ENCODE measurements at places on chromosomes 5 and 9.

DNA sequence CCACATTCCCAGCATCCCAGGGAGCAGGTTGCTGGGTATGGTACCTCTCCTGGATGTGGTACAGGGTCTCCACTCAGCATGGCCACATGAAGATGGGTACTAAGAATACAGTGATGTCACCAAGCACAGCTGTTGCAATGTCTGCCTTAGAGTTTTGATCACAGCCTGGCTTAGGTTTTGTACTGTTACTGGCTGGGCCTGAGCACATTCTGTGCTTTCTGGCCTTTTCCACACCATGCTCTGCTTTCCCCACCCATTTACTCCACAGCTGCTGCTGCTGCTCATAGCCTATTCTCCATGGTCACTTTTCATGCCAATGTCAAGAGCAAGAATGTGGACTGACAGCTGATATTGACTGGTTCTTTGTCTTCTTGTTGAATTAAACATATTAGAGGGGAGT lies 481.9 kb downstream of the ARHGEF28 start:
- no peak for DNase-seq

- DNase-seq, result no peak
These were observed 7.8 kb upstream of the MRNIP start for GRCh38 chr5:179866241-179867078.

DNA sequence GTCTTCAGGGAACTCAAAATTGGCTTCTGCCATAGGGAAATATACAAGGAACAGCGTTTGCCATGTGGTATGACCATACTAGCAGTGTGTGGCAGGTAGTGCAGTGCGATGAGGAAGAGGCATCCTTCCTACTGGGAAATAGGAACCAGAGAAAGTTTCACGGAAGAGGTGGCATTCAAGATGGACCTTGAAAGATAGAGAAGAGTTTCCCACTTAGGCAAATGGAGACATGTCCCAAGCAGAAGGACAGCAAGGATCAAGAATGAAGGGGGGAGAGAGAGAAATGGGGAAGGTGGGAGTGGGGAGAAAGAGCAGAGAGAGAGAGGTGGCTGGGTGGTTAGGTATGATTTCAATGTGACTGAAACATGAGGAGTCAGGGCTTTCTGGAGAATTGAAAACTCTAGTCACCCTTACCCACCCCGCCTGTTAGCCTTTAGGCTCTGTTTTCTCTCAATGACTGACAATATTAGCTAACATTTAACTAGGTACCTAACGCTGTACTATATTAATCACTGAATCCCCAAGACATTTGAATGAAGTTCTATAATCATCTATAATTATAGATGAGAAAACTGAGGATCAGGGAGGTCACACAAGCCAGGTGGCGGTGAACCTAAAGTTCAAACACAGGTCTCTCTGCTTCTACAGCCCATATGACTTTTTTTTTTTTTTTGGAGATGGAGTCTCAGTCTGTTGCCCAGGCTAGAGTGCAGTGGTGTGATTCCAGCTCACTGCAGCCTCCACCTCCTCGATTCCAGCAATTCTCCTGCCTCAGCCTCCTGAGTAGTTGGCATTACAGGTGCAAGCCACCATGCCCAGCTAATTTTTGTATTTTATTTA lies 171.3 kb downstream of the NR3C1 start:
- DNase-seq, result no peak

- DNase-seq, result peak; percentile 88
These were observed 14.9 kb downstream of the LHFPL2 start for GRCh38 chr5:78633700-78634099.

DNA sequence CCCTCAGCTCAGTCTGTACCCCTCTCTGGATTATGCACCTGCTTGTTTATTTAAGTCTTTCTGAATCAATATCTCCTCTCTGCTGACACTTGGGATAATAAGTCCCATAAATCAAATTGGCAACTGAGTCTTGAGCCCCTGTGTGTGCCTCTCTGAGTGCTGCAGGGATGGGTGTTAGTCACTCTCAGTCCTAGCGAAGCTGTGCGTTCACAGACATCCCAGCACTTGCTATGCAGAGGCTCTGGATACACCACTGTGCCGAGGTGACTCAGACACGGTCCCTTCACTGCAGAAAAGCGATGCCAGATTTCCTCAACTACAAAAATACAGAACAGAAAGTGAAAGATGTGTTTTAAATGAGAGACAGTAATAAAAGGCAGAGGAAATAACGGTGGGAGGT lies 4.1 kb upstream of the KCNMB1 start:
- DNase-seq, result peak; percentile 15

- no peak for DNase-seq
These were observed 884.9 kb upstream of the WWC1 start for GRCh38 chr5:167406513-167406912.

- peak; percentile 93 for DNase-seq
These were observed 153.8 kb upstream of the RASA1 start for GRCh38 chr5:87113861-87114260.

DNA sequence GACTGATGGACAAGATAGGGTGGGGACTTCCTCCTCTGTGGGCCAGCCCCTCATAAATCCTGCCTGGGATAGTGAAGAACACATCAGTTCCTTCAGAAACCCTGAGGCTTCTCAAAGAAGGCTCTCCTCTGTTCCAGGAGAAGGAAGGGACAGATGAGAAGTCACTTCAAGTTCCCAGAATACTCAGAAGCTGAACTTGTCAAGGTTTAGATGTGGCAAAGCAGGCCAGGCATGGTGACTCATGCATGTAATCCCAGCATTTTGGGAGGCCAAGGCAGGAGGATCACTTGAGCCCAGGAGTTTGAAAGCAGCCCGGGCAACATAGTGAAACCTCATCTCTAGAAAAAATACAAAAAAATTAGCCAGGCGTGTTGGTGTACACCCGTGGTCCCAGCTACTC lies 38.5 kb downstream of the STOM start:
- no peak for DNase-seq

DNA sequence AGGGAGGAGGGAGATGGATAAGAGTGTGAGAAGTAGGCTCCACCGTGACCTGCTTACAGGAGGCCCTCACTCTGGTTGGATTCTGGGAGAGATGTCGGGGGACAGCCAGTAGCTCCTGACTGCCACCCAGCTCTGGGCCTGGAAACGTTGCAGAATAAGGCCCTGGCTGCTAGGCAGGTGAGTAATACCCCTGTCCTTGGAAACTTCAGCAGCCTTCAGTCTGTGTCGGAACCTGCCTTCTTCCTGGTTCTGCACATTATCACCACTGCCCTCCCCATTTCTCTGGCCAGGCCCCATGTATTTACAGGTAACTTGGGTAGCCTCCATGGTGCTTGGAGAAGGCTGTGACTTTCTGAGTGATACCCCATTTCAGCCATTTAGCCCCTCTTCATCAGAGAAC lies 26.8 kb downstream of the FAXDC2 start:
- DNase-seq, result no peak

DNA sequence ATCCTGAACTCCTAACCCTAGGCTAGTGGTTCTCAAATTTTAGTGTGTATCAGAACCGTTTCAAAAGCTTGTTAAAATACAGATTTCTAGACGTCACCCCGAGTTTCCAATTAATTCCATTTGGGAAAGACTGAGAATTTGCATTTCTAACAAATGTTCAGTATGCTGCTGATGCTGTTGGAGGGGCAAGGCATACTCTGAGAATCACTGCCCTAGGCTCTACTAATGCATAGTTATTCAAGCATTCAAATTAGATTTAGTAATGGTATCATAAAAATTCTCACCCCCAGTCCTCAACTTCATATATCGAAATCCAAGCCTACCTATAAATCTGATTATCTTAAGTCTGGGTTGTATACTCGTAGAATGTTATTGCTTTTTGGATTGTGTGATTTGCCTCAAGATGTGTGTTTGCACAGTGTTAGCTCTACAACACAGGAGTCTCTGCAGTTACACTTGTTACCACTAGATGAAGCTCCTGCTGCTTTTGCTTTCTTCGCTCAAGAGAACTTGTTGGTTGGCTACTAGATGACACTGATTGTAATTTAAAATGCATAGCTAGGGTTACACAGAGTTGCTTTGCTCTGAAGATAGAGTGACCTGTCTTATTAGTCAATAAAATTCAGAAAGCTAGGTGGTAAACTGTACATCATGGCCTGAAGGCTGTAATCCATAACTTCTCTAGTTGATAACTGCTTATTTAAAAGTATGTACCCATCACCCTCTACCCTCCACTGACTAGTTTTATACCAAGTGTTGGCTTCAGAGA lies 7.5 kb upstream of the ERAP2 start:
- peak; percentile 67 for DNase-seq

GRCh38 chr5:151357792-151358191 lies 10.4 kb upstream of the SLC36A2 start:
- DNase-seq, result peak; percentile 45

DNA sequence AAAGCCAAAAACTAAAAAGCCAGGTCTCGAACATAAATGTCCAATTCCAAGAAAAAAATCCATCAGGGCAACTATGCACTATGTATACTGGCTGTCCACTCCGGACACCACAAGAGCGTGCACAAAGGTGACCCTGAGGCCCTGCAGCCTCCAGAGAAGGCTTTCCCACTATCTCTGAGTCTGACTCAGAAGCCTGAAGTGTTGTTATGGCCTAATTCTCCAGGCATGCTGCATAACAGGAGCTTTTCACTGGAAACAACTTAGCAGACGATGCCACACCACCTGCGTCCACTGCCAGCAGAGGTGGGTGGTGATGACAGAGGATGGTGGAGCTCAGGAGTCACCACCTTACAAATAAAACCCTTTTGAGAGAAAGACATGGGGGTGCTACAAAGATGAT lies 63.7 kb downstream of the HABP4 start:
- DNase-seq, result no peak

- no peak for DNase-seq
These were observed 147.6 kb downstream of the RPS23 start for GRCh38 chr5:82130602-82131001.

DNA sequence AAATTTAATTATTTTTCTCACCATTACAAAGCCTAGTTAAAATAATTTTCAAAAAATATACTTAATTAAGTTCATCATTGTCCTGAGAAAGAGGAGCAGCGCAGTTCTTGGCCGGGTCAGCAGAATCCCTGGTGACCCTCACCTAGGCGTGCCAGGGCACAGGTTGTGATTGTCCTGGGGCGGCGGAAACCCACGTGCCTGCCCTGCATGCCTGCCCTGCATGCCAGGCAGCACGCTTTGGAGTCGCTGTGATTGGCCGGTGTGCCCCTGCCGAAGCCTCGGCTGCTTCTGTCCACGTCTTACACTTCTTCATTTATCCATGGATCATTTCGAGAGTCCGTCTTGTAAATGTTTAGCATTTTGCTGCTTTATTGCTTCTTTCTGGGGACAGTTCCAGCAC lies 25.6 kb downstream of the SLC12A2 start:
- DNase-seq, result no peak

DNA sequence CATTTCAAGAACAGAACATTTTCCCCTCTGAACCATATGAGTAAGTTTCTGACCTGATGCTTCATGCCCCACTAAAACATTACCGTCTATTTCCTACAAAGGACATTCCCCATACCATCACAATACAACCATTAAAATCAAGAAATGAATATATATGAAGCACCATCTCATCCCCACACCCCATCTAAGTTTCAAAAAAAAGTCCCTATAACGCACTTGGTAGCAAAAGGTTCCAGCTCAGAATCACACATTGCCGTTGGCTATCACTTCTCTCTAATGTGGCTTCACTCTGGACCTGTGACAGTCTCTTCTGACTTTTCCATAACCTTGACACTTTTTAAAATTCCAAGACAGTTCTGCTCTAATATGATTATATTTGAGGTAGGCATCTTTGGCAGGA lies 5.9 kb downstream of the EMB start:
- no peak for DNase-seq

DNA sequence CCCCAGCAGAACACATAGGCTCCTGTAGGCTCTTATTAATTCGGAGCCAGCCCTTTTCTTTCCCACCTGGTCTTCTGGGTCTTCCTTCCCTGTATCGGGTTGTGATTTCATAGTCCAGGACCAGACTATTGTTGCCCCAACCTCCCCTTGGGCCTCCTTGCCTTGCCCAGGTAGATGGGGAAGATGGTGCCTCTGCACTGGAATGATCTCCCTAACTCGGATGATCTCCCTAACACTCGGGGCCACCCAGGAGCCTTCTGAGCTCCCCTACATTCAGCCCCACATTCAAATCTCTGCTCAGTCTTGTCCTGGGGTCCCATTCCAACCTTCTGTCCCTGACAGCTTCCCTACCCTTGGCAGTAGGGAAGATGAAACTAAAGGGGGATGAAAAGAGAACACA lies 2.7 kb upstream of the IRF1 start:
- DNase-seq, result no peak

DNA sequence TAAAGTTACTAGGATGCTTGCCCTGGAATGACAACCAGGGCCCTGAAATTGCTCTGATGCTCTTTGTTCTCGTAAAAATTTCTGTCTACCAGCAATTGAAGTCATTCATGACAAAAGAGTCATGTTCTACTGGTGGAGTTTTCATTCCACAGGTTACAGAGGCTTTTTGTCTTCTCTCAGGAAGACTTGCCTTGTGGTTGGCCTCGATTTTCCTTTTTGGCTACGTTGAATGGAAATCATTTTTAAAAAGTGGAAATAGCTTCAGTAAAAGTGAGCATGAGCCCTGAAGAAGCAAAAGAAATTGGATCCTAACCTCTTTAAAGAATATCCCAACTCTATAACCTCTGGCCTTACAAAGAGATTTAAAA lies 255.2 kb downstream of the AOPEP start:
- DNase-seq, result no peak

GRCh38 chr9:120956862-120957261 lies 30.3 kb upstream of the TRAF1 start:
- DNase-seq, result no peak

- peak; percentile 64 for DNase-seq
These were observed 441.6 kb downstream of the CETN3 start for GRCh38 chr5:89967771-89968444.

DNA sequence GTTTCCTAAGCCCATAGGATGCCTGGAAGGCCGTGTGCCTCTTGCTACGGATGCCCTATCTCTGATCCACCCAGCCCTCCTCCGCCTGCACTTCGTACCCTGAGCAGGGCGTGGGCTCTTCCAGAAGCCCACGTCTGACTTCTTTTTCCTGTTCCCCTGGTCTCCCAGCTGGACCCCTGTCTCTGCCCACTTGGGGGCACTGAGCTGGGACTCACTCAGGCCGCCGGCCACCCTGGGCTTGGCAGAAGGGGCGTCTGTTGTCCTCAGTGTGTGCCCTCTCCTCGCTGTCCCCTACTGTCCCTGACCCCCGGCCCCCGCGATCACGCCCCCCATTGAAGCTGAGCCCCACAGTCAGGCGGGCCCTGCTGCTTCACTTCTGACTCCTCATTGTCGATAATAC lies 22.0 kb upstream of the RXRA start:
- no peak for DNase-seq

- DNase-seq, result peak; percentile 63
These were observed 28.5 kb downstream of the GLRA1 start for GRCh38 chr5:151896031-151896691.

- no peak for DNase-seq
These were observed 1974.3 kb downstream of the EFNA5 start for GRCh38 chr5:105696440-105696839.

- peak; percentile 61 for DNase-seq
These were observed 140.1 kb upstream of the ABCA1 start for GRCh38 chr9:105067895-105068580.

GRCh38 chr9:33304362-33304761 lies 14.0 kb downstream of the NFX1 start:
- DNase-seq, result no peak
